ENCODE measurements at places on chromosomes 5 and 9.

- no peak for DNase-seq
Measured at GRCh38 chr5:107935645-107936044, 264.9 kb upstream of the EFNA5 start.

- DNase-seq, result no peak
Measured at GRCh38 chr5:68738236-68738635, 355.6 kb upstream of the SLC30A5 start.

DNA sequence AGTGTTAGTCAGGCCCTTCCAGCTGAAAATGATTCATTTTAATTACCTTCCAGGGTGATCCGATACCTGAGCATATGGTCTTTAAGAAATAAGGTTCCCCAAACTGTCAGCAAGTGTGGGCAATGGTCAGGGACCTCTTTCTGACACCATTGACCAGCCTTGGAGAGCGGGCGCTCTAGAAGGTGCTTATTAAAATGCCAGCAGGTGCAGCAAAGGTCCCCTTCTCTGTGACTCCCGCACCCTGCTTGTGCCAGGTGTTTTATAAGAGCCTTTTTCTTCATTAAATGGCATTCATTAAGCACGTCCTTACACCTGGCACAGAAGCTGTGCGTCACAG lies 85.3 kb downstream of the MVB12B start:
- DNase-seq, result no peak

- DNase-seq, result no peak
Measured at GRCh38 chr5:66669862-66670195, 73.6 kb downstream of the MAST4 start.

DNA sequence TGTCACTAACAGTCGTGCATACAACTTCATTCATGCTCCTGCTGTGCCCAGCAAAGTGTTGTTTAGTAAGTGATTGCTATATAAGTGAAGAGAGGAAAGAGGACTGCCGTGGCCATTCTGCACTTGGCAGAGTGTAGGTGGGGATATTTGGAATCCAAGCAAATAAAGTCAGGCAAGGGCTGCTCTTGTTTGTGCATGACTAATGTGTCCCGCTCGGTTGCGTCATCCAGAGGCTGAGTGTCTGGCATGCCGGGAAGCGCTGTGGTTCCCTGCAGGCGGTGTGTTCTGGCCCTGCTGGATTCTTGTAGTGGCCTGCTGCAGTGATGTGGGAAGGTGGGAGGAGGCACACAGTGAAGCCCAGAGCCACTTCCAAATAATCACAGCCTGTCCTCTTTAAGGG lies 136.9 kb upstream of the ANKH start:
- no peak for DNase-seq

DNA sequence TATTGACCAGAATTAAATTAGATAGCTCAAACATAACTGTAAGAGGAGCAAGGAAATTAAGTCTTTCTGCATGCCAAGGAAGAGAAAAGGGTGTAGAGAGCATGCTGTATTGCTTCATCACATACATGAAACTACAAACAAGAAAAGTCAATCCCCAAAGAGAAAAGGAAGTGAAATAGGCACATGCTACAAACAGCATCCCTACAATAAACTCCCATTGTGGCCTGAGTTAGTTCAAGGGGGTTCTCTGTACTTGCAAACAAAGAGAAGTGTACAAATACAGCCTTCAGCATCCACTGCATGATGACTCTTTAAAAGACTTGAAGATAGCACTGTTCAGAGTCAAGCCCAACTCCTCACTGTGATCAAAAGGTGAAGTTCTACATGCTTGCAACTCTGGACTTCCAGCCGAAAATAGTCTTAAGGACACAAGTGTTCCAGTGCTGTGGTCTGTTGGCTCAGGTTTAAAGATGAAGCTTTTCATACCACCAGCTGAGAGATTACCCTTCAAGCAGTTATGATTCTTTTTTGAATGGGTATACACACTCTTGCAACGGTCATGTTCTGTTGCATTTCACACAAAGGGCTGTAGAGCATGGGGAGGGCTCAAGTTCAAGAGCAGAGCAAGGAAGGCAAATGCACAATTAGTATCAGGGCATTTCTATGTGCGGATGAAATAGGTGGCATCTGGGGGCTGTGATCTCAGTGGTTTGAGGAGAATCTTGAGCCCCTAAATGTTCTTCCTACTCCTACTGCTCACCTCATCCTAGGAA lies 534.5 kb downstream of the EBF1 start:
- DNase-seq, result no peak

DNA sequence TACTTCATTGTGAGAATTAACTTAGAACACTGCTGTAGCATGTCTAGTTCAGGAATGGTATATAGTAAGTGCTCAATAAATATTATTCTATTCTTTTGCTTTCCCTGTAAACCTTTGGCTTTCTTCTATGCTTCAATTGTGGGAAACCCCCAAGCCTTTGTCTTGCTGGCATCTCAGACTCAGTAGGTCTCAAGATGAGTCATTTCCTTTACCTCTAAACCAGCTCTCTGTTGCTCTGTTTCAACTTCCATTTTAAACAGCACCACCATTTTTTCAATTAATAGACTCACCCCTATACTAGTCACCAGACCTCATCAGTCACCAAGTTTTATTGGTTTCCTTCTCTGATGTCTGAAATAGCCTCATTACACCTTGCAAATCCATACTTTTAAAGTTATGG lies 43.5 kb downstream of the DMAC1 start:
- peak; percentile 30 for DNase-seq

DNA sequence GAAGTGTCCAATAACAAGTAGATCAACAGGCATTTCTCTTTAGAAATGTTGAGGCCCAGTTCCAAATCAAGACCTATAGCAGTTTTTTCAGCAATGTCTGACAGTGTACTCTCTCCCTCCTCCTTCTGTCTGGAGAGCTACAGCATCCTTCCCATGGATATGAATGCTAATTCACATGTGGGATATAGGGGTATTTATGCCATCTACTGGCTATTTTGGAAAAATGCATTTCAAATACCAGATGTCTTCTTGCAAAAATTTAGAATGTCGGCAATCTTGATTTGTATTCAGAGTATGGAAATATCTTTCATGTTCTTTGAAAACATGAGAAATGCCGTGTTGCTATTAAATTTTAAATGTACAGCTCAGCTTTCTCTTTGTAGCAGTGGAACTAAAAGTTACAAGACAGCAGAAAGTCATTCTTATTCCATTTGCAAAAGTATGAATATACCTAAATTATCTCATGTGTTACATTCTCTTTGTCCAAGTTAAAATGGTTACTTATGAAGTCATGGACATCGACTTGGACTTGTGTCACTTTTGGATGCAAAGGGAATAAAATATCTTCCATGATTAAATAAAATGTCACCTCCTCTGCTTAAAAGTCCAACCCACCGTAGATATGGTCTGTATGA lies 647.8 kb downstream of the TAF11L14 start:
- no peak for DNase-seq

DNA sequence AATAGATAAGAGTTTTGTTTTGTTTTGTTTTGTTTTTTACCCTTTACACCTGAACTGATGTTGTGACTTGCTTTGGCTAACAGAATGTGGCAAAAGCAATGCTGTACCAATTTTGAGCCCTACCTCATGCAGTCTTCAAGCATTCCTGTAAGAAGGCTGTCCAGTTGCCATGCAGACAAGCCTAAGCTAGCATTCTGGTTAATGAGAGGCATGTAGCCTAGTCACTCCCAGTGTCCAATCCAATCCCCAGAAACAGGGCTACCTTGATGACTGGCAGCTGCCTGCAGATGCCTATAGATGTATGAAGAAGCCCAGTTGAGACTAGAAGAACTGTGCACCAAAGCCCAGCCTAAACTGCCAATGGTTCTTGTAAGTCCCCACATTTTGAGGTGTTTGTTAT lies 9.4 kb upstream of the EFNA5 start:
- DNase-seq, result no peak

DNA sequence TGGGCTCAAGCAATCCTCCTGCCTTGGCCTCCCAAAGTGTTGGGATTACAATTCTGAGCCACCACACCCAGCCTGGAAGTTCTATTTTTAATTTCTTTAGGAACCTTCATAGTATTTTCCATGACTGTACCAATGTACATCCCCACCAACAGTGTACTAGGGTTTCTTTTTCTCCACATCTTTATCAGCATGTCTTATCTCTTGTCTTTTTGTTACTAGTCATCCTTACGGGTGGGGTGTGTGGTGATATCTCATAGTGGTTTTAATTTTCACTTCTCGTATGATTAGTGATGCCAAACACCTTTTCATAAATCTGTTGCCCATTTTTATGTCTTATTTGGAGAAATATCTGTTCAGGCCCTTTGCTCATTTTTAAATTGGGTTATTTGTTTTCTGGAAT lies 123.0 kb upstream of the MEF2C start:
- DNase-seq, result no peak

- no peak for DNase-seq
Measured at GRCh38 chr5:16315501-16315900, 135.9 kb upstream of the MARCHF11 start.

GRCh38 chr5:39420482-39421145 lies 4.2 kb downstream of the DAB2 start:
- no peak for DNase-seq

- no peak for DNase-seq
Measured at GRCh38 chr5:132417010-132417439, 47.5 kb downstream of the SLC22A5 start.

DNA sequence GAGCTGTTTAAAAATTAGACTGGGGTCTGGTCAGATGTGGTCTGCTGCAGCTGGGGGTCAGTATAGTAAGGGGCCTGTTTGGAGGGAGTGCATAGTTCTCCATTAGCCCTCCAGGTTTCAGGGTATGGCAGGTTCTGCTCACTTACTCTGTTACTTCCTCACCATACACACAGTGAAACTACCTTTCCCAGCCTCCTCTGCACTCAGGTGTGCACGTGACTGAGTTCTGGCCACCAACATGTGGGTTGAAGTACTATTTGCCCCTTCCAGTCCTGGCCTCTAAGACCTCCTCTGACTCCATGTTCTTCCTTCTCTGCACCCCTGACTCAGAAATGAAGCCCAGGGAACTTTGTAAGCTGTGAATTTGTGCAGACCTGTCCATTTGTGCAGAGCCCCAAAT lies 190.5 kb upstream of the CLINT1 start:
- DNase-seq, result no peak

GRCh38 chr9:124439686-124440243 lies 10.5 kb upstream of the ADGRD2 start:
- no peak for DNase-seq

DNA sequence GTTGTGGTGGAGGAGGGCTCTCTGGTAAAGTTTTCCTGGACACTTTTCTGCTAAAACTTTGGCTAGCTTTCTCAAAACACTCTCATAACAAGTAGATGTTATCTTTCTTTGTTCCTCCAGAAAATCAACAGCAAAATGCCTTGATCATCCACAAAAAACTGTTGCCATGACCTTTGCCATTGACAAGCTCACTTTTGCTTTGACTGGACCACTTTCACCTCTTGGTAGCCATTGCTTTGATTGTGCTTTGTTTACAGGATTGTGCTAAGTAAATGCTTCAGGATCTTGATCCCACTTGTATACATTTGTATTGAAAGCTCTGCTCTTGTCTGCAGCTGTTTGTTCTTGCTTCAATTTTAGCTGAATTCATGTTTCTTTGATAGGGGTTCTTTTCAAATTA lies 143.9 kb upstream of the NR3C1 start:
- no peak for DNase-seq

DNA sequence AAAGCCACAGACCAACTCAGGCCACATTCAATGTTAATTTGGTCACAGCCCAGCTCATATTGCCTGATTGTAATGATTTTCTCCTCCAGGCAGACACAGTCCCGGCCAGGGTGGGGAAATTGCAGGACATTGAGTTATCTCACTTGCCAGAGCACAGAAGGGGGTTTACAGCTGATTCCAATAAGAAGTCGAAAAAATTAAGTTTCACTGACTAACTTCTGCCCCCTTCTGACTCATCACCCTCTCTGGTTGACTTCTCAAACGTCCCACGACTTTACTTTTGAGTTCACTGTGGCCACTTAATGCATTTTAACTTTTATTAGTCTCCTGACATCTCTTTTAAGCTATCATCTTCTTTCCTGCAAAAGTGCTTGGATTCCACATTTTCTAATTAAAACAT lies 321.4 kb upstream of the WWC1 start:
- DNase-seq, result no peak

DNA sequence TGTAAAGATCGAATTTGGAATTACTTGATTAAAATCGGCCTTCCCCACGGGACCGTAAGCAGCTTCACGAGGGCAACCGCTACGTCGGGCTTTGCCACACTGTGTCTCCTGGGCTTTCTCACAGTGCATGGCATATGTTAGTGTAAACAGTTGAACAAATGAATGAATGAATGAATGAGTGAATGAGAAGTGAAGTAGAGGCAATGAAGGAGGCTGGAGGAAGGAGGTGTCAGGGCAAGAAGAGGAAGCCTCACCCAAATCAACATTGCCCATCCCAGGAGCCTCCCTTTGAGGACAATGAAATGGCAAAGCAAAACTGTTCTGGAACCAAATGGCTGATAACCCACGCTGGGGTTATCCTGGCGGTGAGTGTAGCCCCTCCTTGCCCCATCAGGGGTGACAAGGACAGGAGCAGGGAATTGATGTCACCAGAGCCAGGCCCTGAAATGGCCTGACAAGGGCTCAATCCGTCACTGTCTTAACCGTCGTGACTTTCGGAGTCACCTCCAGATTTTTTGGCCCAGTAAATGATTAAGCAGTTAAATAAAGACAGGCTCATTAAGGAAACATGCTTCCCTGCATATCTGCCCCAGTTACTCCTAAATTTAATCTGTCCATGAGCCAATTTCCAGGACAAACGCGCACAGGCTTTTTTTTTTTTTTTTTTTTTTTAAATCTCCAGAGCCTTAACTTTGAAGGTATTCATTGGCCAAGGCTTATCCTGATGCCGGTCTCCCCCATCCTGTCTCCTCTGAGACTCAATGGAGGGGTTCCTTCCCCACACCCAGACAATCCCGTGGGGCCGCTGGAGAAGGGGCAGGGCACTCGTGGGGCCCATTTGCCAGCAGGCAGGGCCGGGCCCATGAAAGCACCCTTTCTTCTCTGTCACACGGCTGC lies 88.4 kb upstream of the BOD1 start:
- DNase-seq, result no peak

DNA sequence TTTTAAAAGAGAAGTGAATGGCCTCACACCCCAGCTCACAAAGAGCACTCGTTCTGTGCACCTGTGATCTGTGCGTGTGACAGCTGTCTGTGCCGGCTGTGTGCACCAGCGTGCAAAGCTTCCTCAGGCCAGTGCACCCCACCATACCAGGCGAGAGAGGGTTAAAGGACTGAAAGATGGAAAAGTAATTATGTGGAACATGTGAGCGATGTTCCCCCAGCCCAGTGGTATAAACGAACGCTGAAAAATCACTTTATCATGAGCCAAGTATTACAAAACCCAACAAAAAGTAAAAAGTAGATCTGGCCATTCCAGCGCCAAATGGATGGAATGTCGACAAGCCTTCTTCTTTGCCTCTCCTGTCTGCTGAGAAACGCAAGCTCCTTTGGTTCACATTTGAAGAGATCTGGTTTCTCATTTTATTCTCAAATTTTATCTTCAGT lies 53.7 kb downstream of the IPPK start:
- DNase-seq, result no peak

All from CD4-positive, alpha-beta T cell treated with Interleukin-17A for 1 hour (primary cell).